Glutamatergic neuron (in vitro differentiated cells): ENCODE measurements at places on chromosomes 16 and 17. TPM values are rescaled to one million over a fixed set of nuclear protein-coding genes. Genes with fewer than 3 reads are reported as not detected.

FBXW10 gene
- total RNA-seq, result not detected

GLIS2 gene
- total RNA-seq, result 16.5 TPM

CAVIN1 gene
- total RNA-seq, result 0.32 TPM

TERB1 gene
- 0.39 TPM for total RNA-seq

TNP2 gene
- total RNA-seq, result not detected

LGALS9B gene
- total RNA-seq, result not detected

CTRB1 gene
- not detected for total RNA-seq

NPIPA2 gene
- total RNA-seq, result 21.2 TPM

RBFOX1 gene
- 30.5 TPM for total RNA-seq

GRIN2A gene
- 6.8 TPM for total RNA-seq

KRT36 gene
- total RNA-seq, result not detected

HSD11B2 gene
- 6.0 TPM for total RNA-seq

MT4 gene
- total RNA-seq, result not detected

HEXD gene
- 58.7 TPM for total RNA-seq

RNF112 gene
- total RNA-seq, result 8.6 TPM

TBC1D3G gene
- total RNA-seq, result not detected

XYLT1 gene
- total RNA-seq, result 18.4 TPM

TBC1D3H gene
- total RNA-seq, result 0.37 TPM

GOSR2 gene
- total RNA-seq, result 62.4 TPM

PAM16 gene
- total RNA-seq, result 33.1 TPM

ETV4 gene
- total RNA-seq, result not detected

RGS11 gene
- total RNA-seq, result 18.2 TPM

KRTAP16-1 gene
- total RNA-seq, result not detected

APOBR gene
- total RNA-seq, result not detected

GJD3 gene
- total RNA-seq, result not detected

LPCAT2 gene
- total RNA-seq, result 1.8 TPM

IRX3 gene
- total RNA-seq, result 13.0 TPM

BRICD5 gene
- total RNA-seq, result 30.2 TPM

CLCN7 gene
- total RNA-seq, result 118 TPM

SLC5A10 gene
- total RNA-seq, result not detected

EEF2K gene
- 40.2 TPM for total RNA-seq

SLC13A2 gene
- total RNA-seq, result not detected

ARHGDIA gene
- 432 TPM for total RNA-seq

KRTAP4-5 gene
- not detected for total RNA-seq

ZNF469 gene
- 0.56 TPM for total RNA-seq

NLRP1 gene
- 69.5 TPM for total RNA-seq

SLC9A5 gene
- 1.4 TPM for total RNA-seq

PABPN1L gene
- total RNA-seq, result 3.9 TPM

JPH3 gene
- 10.5 TPM for total RNA-seq

TAT gene
- not detected for total RNA-seq
